ENCODE measurements at places on chromosomes 7 and 10.

DNA sequence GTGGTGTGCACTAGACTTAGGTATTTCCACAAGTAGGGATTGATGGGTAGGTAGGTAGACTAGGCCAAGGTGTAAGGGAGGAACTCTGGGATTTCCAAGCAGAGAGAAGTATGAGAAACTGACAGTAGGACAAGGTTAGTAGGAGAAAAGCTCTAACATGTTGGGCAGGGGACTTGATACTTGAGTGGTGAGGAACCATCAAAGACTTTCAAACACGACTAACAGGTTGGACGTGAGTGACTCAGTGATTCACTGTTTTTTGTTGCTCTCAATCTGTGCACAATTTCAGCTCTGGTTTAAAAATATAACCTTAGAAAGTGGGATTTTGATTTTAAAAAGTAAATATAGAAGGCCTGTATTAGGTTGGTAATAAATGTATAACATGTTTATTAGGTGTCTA, 44.4 kb downstream of the KLHDC10 start:
- DNase-seq = no peak

GRCh38 chr10:119608316-119609155, 11.8 kb upstream of the TIAL1 start:
- DNase-seq = no peak

- peak; percentile 95 for DNase-seq
These were observed 145.0 kb upstream of the ZNF32 start for GRCh38 chr10:43793704-43794103.

- DNase-seq = no peak
These were observed 4.4 kb downstream of the UNC5B start for GRCh38 chr10:71216751-71217265.

DNA sequence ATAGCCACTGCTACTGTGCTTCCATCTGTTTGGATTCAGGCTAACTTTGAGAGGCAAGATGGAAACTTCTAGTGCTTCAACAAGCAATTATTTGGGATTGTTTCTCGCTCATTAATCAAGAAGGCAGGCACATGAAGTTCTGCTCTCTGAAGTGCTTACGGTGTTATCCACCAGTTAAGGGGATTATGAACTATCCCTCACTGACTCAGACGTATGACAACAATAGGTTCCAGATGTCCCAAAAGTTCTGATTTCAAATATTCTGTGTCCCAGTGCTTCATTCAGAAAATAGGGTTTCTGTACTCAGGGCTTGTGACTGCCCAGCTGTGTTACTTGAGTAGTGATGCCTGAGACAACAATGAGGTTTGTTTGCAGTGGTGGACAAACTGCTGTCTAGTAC, 81.0 kb downstream of the HACD1 start:
- DNase-seq = no peak
